ENCODE measurements at places on chromosomes 6 and 20. TPM values are rescaled to one million over a fixed set of nuclear protein-coding genes. Genes with fewer than 3 reads are reported as not detected.

DNA sequence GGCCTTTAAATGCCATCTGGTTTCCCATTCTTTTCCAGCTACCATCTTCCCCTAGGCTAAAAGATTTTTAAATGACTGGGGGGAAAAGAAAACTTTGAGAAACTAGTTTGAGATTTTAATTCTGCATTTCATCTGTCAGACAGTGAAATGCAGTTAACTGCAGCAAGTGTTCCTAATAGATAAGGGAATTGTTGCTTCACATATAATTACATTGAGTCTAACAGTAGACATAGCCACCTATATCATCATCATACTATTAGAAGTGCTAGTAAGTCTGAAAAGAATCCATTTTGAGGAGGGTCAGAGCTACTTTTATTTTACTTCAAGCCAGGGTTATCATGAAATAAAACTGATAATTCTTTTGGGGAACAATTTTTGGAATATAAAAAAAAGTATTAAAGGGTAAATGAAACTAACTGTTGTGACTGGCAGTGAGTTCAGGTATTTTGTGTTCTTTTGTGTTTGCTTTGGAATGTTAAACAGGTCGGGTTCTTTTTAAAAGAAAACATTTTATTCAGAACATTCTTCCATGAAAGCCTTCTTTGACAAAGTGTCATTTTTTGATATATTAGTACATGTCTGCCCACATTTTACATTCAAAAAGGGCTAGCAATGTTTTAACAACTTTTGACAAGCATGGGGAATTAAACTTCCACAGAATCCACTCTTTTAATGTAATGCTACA is 170.1 kb downstream of the HS3ST5 start:
- no peaks in the 10 kb centered on the region for H3K36me3 ChIP-seq
- peaks cover 83% of the 10 kb centered on the region for H3K27me3 ChIP-seq
- no peak overlapping the region for H3K4me3 ChIP-seq

DNA sequence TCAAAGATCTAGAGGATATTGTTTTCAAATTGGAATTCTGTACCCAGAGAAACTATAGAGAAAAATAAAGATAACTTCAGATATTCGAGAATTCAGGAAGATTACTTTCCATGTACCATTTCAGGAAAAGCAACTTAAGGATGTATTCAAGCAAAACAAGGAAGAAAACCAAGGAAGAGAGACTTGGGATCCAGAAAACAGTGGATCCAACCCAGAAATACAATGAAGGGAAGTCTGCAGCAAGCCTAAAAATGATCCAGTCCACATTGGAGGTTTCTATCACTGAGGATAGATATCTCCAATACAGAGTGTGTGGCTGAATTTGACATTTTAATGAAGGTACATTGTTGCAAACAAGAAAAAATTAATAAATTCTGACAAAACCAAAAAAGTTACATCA is 201.0 kb downstream of the EYA2 start:
- DNase-seq = no peak
- no peaks in the 10 kb centered on the region for H3K4me1 ChIP-seq
- H3K27ac ChIP-seq = no peak overlapping the region
- H3K27me3 ChIP-seq = no peaks in the 10 kb centered on the region

GRCh38 chr6:46138281-46138680 is 8.5 kb downstream of the ENPP4 start:
- no peak overlapping the region for H3K4me3 ChIP-seq
- H3K27me3 ChIP-seq = peaks cover 51% of the 10 kb centered on the region
- H3K4me1 ChIP-seq = no peaks in the 10 kb centered on the region
- H3K27ac ChIP-seq = no peak overlapping the region
- no peak for DNase-seq
- H3K36me3 ChIP-seq = no peaks in the 10 kb centered on the region

DNA sequence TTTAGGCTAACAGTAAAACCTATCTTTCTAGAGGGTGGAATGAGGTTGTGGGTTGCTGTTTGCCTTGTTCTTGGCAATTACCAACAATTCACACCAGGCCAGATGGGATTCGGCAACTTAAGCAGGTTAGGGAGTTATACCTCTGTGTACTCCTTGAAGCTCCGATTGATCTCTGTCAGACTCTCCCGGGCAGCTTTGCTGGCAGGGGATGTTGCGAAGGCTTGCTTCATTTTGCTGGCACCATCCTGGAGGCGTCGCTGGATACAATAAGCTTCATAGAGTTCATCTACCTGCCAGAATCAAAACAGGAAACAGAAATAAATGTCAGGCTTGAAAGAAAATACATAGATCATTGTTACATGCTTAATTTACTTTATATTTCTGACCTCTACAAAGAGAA is 66.4 kb upstream of the ARMH2 start:
- H3K36me3 ChIP-seq = peaks cover 22% of the 10 kb centered on the region
- H3K27ac ChIP-seq = no peak overlapping the region

Gene PGC
- not detected for total RNA-seq

DNA sequence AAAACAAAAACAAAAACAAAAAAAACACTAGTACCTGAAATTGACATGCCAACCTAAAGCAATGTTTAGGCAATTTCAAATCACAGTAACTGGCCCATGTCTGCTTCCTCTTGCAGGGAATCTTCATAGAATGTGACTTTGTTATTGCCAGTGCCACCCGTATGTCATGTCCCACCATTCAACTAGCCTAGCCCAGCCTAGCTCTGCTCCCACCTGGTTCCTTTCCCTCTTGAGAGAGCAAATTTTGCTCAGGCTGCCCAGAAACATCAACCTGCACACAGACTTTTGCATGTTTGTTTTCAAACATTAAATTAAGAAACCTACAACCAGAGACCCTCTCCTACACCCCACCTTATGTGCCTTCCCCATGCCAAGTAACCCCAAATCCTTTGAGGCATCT is 124.8 kb upstream of the SLC2A12 start:
- DNase-seq = no peak
- no peak overlapping the region for H3K4me3 ChIP-seq
- H3K4me1 ChIP-seq = peaks cover 26% of the 10 kb centered on the region
- H3K27me3 ChIP-seq = no peaks in the 10 kb centered on the region

GRCh38 chr6:115363379-115363778 is 697.3 kb downstream of the FRK start:
- no peak for DNase-seq
- H3K27me3 ChIP-seq = peaks cover 11% of the 10 kb centered on the region
- H3K36me3 ChIP-seq = no peaks in the 10 kb centered on the region
- H3K4me3 ChIP-seq = no peak overlapping the region
- no peak overlapping the region for H3K27ac ChIP-seq

GRCh38 chr6:17062871-17063440 is 38.9 kb upstream of the STMND1 start:
- H3K27ac ChIP-seq = no peak overlapping the region
- no peaks in the 10 kb centered on the region for H3K27me3 ChIP-seq
- peaks cover 9% of the 10 kb centered on the region for H3K4me1 ChIP-seq
- no peaks in the 10 kb centered on the region for H3K36me3 ChIP-seq
- no peak for DNase-seq

Gene FITM2
- total RNA-seq = 8.1 TPM

- no peak for DNase-seq
- H3K36me3 ChIP-seq = no peaks in the 10 kb centered on the region
- H3K27ac ChIP-seq = no peak overlapping the region
- H3K4me3 ChIP-seq = no peak overlapping the region
- no peaks in the 10 kb centered on the region for H3K27me3 ChIP-seq
- no peaks in the 10 kb centered on the region for H3K4me1 ChIP-seq
These were observed 25.6 kb downstream of the FILIP1 start for GRCh38 chr6:75467966-75468365.

DNA sequence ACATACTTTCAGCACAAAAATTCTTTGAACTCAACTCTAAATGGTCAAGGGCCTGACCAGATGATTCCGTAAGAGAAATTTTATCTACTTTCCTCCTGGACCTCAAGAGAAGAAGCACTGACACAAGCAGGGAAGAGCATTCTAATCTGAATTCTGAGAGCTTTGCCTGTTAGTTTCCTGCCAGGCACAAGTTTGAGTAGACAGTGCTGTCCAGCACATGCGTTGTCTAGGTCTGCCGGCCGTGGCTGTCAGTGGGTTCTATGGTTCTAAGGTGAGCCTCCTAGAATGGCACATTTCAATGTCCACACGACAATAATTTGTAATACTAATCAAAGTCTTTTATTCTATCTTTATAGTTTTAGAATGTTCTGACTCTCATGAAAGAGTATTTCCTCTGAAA is 91.9 kb downstream of the RFPL4B start:
- no peaks in the 10 kb centered on the region for H3K27me3 ChIP-seq
- no peak overlapping the region for H3K4me3 ChIP-seq
- DNase-seq = no peak
- no peaks in the 10 kb centered on the region for H3K36me3 ChIP-seq

DNA sequence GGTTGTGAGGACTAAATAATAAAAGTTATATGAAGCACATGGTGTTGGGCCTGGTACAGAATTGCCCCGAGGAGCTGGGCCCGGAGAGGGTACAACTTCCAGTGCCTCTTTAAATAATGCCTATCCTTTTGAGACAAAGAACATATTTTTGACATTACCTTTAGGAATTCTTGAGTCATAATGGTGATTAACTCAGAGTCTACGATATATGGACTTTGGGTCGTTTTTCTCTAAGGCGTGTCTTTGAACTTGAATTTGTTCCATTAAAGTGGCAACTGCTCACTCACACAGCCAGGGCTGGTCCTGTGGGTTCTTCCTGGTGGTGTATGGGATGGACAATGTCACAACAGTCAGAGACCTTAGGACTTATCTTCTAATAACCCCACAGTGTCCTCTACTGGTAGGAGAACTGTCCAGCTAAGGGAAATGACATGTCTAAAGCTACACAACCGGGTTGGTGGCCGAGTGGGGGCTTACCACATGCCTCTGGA is 106.5 kb downstream of the CDC5L start:
- peak overlapping the region; percentile 87 for H3K27ac ChIP-seq
- no peaks in the 10 kb centered on the region for H3K27me3 ChIP-seq
- H3K4me3 ChIP-seq = no peak overlapping the region
- peak; percentile 79 for DNase-seq
- peaks cover 42% of the 10 kb centered on the region for H3K4me1 ChIP-seq

Gene CYP24A1
- 0.34 TPM for total RNA-seq

DNA sequence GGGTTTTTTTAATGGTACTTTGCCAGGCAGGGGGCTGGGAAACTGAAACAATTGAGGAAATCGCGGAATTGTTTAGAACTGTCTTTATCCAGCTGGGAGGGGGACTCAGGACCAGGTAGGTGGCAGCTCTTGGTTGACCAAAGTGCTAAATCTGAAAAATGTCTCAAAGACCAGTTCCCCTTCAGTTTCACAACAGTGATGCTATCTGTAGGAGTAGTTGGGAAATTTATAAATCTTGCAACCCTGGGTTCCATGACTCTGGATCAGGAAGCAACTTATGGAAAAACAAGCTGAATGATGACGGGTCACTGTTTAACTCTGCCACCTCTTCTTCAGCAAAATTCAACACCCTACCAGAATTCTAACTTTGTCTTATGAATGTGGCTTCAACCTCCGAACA is 99.7 kb downstream of the FAM50B start:
- H3K4me1 ChIP-seq = no peaks in the 10 kb centered on the region
- no peak overlapping the region for H3K27ac ChIP-seq
- no peak for DNase-seq
- no peak overlapping the region for H3K4me3 ChIP-seq
- H3K27me3 ChIP-seq = no peaks in the 10 kb centered on the region
- no peaks in the 10 kb centered on the region for H3K36me3 ChIP-seq

- no peaks in the 10 kb centered on the region for H3K4me1 ChIP-seq
- no peak overlapping the region for H3K27ac ChIP-seq
- H3K27me3 ChIP-seq = no peaks in the 10 kb centered on the region
- peaks cover 34% of the 10 kb centered on the region for H3K36me3 ChIP-seq
- no peak overlapping the region for H3K4me3 ChIP-seq
- DNase-seq = no peak
These were observed 8.4 kb downstream of the ARFGAP1 start for GRCh38 chr20:63280929-63281545.

DNA sequence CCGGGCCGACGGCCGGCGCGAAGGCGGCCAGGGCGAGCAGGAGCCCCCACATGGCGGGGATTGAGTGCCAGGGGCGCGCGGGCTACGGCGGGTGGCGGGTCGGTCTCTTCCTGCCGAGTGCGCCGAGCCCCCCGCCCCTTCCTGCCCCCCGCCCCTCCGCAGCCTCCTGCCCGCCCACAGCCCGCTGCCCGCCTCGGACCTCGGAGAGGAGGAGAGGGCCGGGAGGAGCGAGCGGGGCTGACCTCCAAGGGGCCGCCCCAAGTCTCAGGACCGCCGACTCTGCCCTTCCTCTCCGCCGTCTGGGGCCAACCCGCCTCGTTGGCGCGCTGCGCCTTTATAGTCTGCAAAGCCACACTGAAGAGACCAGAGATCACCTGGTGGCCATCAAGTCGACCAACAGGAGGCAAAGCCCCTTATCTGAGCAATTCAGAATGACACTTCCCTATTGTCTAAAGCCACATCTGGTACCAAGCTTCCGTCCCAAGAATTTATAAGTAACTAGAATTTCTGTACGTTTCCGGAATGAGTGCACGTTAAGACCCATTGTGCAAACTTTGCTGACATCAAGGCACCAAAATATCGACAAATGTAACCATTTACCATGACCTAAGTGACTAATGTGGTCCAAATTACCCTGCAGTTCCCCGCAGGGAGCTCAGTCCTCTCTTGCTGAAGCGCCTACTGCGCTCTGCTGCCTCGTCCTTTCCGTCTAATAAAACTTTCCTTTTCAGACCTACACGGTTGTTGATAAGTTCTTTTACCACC is at the start of gene CPXM1:
Gene CPXM1, minus strand, starts transcription at position 107 of the 765 bp plus-strand sequence. Its CDS starts 55 bp downstream, at position 52.
- no peak within 1 kb of the TSS for H3K27ac ChIP-seq
- H3K27me3 ChIP-seq = peaks cover 49% of the 10 kb centered on the region
- H3K36me3 ChIP-seq = no peaks in the 10 kb centered on the region
- no peak for DNase-seq

Gene SULF2
- total RNA-seq = 82.2 TPM

- DNase-seq = no peak
- no peaks in the 10 kb centered on the region for H3K27me3 ChIP-seq
- H3K4me1 ChIP-seq = no peaks in the 10 kb centered on the region
These were observed 44.4 kb upstream of the CSE1L start for GRCh38 chr20:49001741-49002140.

Gene TRIM38
- 5.4 TPM for total RNA-seq

- H3K36me3 ChIP-seq = no peaks in the 10 kb centered on the region
- peak; percentile 88 for DNase-seq
- peaks cover 23% of the 10 kb centered on the region for H3K4me1 ChIP-seq
- H3K27ac ChIP-seq = peak overlapping the region; percentile 85
- peak overlapping the region; percentile 23 for H3K4me3 ChIP-seq
These were observed 213.1 kb upstream of the STXBP5 start for GRCh38 chr6:146990821-146991798.

DNA sequence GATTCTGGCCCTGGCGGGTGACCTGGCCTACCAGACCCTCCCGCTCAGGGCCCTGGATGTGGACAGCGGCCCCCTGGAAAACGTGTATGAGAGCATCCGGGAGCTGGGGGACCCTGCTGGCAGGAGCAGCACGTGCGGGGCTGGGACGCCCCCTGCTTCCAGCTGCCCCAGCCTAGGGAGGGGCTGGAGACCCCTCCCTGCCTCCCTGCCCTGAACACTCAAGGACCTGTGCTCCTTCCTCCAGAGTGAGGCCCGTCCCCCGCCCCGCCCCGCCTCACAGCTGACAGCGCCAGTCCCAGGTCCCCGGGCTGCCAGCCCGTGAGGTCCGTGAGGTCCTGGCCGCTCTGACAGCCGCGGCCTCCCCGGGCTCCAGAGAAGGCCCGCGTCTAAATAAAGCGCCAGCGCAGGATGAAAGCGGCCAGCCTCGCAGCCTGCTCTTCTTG is 868 bp upstream of the SLC2A4RG start:
- no peak overlapping the region for H3K27ac ChIP-seq
- H3K4me1 ChIP-seq = no peaks in the 10 kb centered on the region
- DNase-seq = no peak
- H3K4me3 ChIP-seq = no peak overlapping the region
- H3K27me3 ChIP-seq = no peaks in the 10 kb centered on the region
- peaks cover 31% of the 10 kb centered on the region for H3K36me3 ChIP-seq

All from MCF 10A (cell line).